ENCODE measurements at places on chromosomes 6 and 20. TPM values are rescaled to one million over a fixed set of nuclear protein-coding genes. Genes with fewer than 3 reads are reported as not detected.

The C6orf52 gene
- not detected for total RNA-seq

GRCh38 chr20:60761056-60761455 is 491.0 kb upstream of the CDH4 start:
- no peaks in the 10 kb centered on the region for H3K27me3 ChIP-seq
- no peaks in the 10 kb centered on the region for H3K36me3 ChIP-seq
- no peak overlapping the region for H3K27ac ChIP-seq
- no peaks in the 10 kb centered on the region for H3K4me1 ChIP-seq
- no peak overlapping the region for H3K4me3 ChIP-seq

The DACT2 gene
- 1.5 TPM for total RNA-seq

GRCh38 chr20:38134427-38135270 is 30.4 kb downstream of the TGM2 start:
- peak overlapping the region; percentile 77 for H3K27ac ChIP-seq
- no peaks in the 10 kb centered on the region for H3K27me3 ChIP-seq
- H3K4me3 ChIP-seq: no peak overlapping the region
- H3K4me1 ChIP-seq: no peaks in the 10 kb centered on the region
- DNase-seq: no peak
- peaks cover 88% of the 10 kb centered on the region for H3K36me3 ChIP-seq

The MICB gene
- 3.1 TPM for total RNA-seq

The EDN1 gene
- 13.4 TPM for total RNA-seq

DNA sequence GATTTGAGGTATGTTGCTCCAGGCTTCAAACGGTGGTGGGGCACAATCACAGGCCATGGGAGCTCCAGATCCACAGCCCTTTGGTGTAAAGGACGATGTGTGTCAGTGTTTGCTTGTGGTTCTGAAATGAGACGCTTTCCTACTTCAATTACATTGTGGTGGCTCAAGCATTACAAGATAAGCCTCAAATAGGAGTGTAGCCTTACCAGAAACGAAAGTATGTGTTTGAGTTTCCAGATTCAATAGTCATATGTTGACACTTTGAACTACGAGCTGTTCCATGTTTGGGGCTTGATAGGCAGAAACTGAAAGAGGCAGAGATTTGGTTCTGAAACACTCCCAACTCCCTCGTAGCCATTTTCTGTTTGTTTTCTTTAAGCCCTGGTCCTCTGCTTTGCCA is 187.1 kb downstream of the MYLK4 start:
- no peak overlapping the region for H3K4me3 ChIP-seq
- no peak for DNase-seq
